ENCODE measurements at places on chromosomes 2 and 18. TPM values are rescaled to one million over a fixed set of nuclear protein-coding genes. Genes with fewer than 3 reads are reported as not detected.

DNA sequence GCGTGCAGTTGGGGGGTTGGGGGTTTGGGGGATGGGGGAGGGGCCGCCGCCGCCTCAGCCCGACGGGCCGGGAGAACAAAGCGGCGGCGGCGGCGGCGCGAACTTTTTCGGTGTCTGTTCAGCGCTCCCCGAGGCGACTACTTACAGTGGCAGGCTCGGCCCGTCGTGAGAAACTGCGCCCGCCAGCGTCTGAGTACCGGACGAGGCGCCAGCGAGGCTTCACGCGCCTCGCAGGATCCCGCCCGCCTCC, 172 bp downstream of the PRKD3 start:
- peak; percentile 64 for DNase-seq

GRCh38 chr2:62091471-62091870, 104.4 kb upstream of the B3GNT2 start:
- DNase-seq, result no peak

The ACADL gene
- 1.3 TPM for polyA plus RNA-seq

DNA sequence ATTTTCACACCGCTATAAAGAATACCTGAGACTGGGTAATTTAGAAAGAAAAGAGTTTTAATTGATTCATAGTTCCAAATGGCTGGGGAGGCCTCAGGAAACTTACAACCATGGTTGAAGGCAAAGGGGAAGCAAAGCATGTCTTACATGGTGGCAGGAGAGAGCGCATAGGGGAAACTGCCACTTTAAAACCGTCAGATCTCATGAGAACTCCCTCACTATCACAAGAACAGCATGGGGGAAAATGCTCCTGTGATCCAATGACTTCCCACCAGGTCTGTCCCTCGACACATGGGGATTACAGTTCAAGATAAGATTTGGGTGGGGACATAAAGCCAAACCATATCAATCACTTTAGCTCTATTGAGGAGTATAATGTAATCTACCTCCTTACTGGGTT, 53.5 kb downstream of the ABCB11 start:
- no peak for DNase-seq

DNA sequence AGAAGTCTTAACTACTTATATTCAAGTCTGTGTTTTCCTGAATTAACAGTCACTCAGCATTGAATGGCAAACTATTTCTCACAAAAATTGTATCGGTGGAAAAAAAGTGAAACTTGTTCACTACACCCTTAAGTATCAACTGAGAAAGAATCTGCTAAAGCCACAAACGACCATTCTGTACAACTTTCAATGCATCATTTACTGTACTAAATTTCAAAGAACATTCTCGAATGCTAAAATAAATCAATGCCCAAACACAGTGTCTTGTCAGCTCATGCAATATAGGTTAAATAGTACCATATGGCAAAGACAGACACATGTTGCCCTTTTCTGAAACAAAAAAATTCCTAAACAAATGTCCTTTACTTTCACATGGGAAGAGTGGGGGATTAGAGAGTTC, 9.0 kb downstream of the ZNF516 start:
- no peak for DNase-seq

GRCh38 chr2:42268528-42269151, 92.4 kb downstream of the COX7A2L start:
- DNase-seq, result no peak

- no peak for DNase-seq
Observed at GRCh38 chr2:98903767-98904485, 32.1 kb downstream of the CRACDL start.

The CAPN14 gene
- polyA plus RNA-seq, result 0.13 TPM

DNA sequence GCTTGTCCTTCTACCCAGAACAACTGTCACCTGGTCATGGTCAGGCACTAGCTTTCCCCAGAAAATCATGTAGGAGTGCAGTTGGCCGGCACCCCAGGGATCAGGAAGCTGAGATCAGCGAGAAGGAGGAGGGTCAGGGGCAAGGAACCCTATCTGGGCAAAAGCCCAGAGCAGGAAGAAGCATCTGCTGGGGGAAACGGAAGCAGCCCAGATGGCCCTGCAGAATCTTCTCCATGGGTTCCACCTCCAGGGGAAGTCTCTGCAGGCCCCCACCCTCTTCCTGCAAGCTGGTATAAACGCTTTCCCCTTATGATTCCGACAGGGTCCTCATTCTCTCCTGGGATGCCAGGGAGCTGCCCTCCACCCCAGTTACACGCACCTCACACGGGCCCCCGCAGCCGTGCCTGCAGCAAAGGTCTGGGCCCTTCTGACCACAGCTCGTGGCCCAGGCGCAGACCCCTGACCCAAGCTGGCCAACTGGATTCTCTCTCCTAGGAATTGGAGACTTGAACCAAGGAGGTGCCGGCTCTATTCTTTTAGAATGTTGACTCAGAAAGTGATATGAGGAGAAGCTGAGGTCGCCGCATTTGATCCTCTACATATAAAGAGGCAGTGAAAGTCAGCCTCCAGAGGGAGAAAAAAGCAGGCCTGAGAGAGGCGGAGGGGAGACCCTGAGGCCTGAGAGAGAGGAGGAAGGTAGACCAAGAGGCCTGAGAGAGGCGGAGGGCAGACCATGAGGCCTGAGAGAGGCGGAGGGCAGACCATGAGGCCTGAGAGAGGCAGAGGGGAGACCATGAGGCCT, 71.0 kb downstream of the STPG4 start:
- no peak for DNase-seq

DNA sequence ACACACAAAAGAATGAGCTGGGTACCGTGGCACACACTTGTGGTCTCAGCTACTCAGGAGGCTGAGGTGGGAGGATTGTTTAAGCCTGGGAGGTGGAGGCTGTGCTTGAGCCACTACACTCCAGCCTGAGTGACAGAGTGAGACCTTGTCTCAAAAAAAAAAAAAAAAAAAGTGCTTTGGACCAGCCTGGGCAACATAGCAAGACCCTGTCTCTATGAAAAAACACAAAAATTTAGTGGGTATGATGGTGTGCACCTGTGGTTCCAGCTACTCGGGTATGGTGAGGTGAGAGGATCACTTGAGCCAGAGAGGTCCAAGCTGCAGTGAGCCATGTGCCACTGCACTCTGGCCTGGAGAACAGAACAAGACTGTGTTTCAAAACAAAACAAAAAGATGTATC, 10.4 kb downstream of the ZNF512 start:
- DNase-seq, result no peak

DNA sequence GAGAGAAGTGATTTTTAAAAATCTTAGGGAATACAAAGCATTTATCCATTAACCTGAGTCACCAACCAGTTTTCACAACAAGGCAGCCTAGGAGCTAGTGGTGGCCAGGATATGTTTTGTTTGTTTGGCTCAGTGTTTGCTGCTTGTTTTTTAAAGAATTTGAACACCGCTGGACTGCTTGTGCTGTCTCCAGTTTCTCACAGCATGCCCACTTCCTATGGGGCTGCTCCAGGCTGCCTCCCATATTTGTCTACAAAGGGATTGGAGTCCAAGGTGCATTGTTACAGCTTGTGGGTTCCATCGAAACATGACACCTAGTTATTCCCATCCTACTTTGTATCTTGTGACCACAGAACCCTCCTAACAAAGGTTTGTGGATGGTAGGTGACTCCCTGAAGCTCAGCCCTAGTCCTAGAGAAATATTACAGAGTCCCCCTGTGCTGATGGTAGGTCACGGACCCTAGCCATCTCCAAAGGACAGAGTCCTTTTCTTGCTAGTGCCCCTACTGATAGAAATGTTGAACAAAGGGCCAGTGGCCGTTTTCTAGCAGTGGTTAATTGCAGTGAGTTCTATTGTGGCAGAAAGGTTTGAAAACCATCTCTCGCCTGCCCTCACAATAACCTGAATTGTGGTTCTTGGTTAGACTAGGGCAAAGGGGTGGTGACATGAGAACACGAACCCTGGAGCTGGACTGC, 23.2 kb downstream of the GPR39 start:
- no peak for DNase-seq

The HNMT gene
- polyA plus RNA-seq, result 71.1 TPM

- no peak for DNase-seq
Observed at GRCh38 chr2:9191041-9191481, 15.6 kb upstream of the ASAP2 start.

The TMEM163 gene
- 0.39 TPM for polyA plus RNA-seq

DNA sequence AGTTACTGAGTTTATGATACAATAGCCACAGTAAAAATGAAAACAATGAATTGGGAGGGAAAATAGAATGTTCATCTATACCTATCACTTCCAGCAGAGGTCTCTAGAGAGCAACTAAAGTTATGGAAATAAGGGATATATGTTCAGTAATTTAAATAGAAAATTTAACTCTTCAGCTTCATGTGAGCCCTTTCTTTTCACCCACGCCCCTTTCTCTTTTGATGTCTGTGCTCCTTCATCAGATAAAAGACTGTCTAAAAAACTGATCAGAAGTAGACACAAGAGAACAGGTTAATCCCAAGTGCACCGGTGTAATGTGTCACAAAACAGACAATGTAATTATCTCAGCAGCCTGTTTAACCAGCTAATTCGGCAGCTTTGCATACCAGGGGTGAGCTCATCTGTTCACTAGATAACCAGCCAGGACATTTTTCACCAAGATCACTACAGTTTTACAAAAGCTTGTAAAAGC, 238.5 kb upstream of the ERBB4 start:
- peak; percentile 3 for DNase-seq

GRCh38 chr2:54642677-54643430, 80.6 kb upstream of the EML6 start:
- peak; percentile 24 for DNase-seq

DNA sequence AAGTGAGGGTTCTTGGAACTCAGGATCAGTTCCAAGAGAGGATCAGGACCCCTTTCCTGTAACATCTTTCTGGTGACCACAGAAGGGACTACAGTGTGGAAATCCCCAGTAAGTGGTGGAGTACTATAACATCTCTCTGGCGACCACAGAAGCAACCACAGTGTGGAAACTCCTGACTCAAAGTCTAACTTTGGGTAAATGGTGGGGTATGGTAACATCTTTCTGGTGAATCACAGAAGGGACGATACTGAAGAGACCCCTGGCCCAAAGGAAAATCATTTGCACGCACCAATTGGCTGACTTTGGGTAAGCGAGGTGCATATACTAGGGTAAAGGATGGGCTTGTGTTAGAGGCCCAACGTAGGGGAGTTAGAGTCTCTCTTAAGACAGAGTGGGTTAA, 56.3 kb upstream of the GULP1 start:
- DNase-seq, result no peak

- DNase-seq, result no peak
Observed at GRCh38 chr2:133509777-133510176, 58.5 kb downstream of the NCKAP5 start.

DNA sequence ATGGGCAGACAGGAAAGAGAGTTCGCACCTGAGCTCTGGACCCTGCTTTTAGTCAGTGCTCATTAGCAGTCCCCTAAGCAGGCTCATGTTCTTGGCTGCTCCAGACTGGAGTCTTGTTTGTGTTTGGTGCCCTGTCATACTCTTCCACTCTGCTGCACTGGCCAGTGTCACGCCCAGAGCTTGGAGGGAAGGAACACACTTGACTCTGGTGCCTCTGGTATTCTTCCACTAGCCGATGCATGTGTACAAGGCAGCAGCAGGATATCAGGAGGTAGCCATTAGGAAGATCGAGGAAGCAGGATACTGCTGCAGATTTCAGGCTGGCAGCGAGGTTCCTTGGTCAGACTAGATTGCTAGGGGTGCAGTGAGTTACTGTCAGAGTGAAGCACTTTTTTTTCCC, 81.4 kb upstream of the B3GNT2 start:
- DNase-seq, result no peak

GRCh38 chr2:204312105-204312504, 233.2 kb upstream of the PARD3B start:
- DNase-seq, result no peak

The NOP58 gene
- polyA plus RNA-seq, result 81.8 TPM

GRCh38 chr2:158953454-158953853, 15.0 kb upstream of the TANC1 start:
- no peak for DNase-seq

The AAMP gene
- polyA plus RNA-seq, result 105 TPM

DNA sequence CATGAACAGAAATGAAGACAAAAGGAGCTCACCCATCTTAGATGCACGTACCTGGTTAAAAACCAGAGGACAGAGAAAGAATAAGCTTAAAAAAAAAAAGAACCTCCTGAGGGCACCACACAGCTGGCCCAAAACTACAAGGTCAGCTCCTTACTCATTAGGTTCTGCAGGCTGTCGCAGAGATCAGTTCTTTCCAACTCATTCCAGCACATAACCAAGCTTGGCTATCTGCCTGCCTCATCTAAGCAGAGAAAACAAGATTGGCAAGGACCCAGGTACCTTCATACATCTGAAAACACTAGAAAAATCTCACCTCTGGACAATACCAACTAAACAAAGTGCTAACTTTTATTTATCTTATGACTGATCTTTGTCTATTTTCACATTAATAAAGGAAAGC, 89.9 kb downstream of the NOL10 start:
- no peak for DNase-seq

- DNase-seq, result no peak
Observed at GRCh38 chr2:86193901-86194567, 1.2 kb downstream of the IMMT start.

GRCh38 chr2:233349005-233349998, 5.0 kb upstream of the DGKD start:
- peak; percentile 31 for DNase-seq

- DNase-seq, result no peak
Observed at GRCh38 chr18:54830866-54831265, 2.6 kb downstream of the RAB27B start.

DNA sequence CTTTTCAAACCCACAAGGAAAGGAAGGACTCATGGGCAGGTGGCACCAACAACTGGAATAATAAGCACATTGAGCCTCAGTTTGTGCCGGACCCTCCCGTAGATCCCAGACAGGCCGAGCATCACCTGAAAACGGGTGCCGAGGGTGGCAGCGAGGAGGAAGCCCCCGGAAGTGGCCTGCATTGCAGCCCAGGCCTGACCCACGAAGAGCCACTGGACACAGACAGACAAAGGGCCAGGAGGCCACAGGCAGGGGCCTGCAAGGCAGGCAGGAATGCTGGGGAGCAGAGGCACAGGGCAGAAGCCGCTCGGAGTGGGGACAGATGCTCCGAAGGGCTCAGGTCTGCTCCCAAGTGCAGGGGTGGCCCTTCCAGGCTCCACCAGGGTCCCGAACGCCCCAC, 31.7 kb downstream of the MTERF4 start:
- no peak for DNase-seq

- DNase-seq, result no peak
Observed at GRCh38 chr18:57657542-57657941, 35.9 kb upstream of the NARS1 start.

The FSHR gene
- polyA plus RNA-seq, result not detected

DNA sequence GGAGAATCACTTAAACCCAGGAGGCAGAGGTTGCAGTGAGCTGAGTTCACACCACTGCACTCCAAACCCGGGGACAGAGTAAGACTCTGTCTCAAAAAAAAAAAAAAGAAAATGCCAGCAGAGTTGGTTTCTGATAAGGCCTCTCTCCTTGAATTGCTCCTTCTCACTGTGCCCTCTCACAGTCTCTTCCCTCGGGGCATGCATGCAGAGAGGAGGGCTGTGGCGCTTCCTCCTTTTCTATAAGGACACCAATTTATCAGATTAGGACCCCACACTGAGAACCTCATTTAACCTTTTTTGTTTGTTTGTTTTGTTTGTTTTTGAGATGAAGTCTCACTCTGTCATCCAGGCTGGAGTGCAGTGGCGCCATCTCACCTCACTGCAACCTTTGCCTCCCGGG, 110.5 kb downstream of the ZFP36L2 start:
- no peak for DNase-seq
